ENCODE measurements at places on chromosomes 6 and 20. TPM values are rescaled to one million over a fixed set of nuclear protein-coding genes. Genes with fewer than 3 reads are reported as not detected.

FUCA2 gene
- 16.2 TPM for total RNA-seq

FHL5 gene
- 2.4 TPM for total RNA-seq

WFDC2 gene
- not detected for total RNA-seq

TRDN gene
- not detected for total RNA-seq

GRCh38 chr6:97726378-97726777 lies 443.4 kb upstream of the MMS22L start:
- no peak for DNase-seq

DNA sequence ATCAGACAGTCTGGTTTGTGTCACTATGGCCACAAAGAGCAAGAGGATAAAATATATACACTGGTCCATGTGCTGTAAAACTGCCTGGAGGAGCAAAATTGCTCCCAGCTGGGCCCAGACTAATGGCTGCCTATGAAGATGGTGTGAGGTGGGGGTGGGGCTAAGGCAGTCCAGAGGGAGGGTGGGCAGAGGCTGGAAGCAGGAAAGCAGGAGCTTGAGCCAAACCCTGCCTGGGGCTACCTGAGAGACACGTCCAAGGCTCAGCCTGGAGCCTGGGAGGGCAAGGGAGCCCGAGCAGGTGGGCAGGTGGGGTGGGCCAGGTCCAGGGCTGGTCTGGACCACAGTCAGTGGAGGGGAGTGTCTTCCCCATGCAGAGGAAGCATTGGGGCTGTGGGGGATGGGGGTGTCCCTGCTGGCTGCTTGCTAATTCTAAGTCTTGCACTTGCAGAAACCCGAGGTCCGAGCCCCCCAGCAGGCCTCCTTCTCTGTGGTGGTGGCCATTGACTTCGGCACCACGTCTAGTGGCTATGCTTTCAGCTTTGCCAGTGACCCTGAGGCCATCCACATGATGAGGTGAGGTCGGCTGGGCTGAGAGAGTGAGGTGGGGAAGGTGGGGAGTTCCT lies 9.5 kb downstream of the HSPA12B start:
- DNase-seq = no peak

DNA sequence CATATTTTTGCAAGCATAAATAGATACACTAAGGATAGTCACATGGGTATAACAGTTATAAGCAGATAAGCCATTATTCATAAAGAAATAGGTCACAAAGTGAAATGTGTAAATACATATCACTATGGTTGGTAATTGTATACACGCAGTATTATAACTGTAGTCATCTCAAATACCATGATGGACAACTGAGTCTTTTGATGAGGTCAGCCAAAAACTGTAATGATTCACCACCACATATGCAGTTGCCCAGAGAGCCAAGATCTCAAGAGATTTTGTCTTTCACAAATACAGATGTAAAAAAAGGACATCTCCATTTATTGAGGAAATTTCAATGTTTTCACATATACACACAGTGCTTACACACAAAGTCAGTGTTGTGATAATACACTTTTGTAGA lies 28.3 kb downstream of the ZNF292 start:
- no peak for DNase-seq

DNA sequence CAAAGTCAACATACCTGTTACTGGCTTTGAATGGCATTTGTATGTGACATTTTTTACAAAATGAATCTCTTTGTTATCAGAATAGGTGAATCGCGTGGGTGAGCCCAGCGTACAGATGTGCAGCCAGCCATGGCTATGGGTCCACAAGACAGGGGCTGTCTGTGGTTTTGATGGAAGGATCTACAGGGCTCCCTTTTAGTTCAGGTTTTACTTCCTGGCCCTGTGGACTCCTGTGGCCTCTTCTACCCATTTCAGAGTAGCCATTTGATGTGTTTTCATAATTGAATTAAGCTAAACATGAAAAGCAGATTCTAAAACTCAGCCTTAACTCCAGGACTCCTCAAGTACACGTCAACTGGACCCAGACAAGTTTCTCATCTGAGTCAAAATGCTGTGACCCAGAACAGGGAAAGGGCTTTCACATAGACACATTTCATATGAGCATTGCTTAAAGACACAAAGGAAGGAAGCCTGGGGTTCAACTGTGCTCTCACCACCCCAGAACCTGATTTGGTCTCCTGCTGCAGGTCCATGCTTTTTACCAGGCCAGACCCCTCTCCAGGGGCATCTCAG lies 105.3 kb upstream of the NAA20 start:
- no peak for DNase-seq

DNA sequence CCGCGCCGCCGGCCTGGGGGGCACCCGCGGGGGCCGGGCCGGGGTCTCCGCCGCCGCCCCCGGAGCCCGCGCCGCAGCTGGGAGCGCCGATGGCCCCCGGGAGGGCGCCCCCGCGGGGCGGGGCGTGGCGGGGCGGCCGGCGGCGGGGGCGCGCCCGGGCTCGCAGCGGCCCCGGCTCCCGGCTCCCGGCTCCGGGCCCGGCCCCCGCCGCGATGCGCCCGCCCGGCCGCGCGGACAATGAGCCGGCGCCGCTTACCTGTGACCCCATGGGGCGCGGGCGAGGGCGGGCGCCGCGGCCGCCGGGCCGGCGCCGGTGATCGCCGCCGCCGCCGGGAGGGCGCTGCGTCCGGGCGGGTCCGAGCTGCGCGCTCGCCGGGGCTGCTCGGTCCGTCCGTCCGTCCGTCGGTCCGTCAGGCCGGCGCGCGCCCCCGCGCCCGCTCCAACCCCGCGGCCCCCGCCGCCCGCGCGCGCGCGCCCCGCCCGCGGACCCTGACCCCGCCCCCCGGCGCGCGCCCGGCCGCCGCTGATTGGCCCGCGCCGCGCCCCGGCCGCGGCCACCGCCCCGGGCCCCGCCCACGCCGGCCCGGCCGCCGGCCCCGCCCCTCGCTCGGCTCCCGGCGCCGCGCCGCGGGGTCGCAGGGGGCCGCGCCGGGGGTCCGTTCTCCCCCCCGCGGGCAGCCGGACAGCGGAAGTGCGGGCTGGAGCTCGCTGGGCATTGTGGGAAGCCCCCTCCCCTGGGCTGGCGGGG lies at the start of gene ZBTB46:
TSS of gene ZBTB46 (minus strand) at position 424 of the 748 bp plus-strand sequence. CDS start 40,507 bp downstream, outside the sequence.
- DNase-seq = no peak
